ENCODE measurements at places on chromosomes 6 and 20.

- DNase-seq, result no peak
These were observed 215.3 kb downstream of the EYA4 start for GRCh38 chr6:133456439-133456838.

DNA sequence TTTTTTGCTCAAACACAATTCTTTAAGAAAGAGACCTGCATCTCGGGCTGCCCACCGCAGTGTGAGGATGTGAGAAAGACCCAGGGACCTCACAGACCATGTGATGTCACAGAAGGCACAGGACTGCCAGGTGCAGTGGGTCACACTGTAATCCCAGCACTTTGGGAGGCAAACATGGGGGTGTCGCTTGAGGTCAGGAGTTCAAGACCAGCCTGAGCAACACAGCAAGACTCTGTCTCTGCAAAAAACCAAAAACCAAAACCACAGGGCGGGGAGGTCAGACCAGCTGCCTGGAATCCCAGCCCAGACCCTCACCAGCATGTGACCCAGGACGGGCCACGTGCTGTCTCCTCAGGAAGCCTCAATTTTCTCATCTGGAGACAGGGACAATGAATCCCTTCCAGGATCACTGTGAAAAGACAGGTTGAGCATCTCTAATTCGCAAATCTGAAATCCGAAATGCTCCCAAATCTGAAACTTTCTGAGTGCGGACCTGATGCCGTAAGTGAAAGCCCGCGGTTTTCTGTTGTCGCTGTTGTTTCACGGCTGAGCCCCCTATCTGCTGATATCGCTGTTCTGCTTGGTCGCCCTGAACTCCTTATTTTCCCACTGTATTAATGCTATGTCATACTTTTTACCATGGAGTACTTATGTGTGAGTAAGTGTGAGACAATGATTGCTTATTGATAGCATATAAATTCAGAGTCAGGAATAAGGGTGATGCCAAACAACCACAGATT, 159.5 kb upstream of the PTPN1 start:
- no peak for DNase-seq

- DNase-seq, result no peak
These were observed 23.2 kb upstream of the TXNDC5 start for GRCh38 chr6:7933794-7934193.

GRCh38 chr6:27251606-27252251, 4.2 kb downstream of the PRSS16 start:
- peak; percentile 25 for DNase-seq

DNA sequence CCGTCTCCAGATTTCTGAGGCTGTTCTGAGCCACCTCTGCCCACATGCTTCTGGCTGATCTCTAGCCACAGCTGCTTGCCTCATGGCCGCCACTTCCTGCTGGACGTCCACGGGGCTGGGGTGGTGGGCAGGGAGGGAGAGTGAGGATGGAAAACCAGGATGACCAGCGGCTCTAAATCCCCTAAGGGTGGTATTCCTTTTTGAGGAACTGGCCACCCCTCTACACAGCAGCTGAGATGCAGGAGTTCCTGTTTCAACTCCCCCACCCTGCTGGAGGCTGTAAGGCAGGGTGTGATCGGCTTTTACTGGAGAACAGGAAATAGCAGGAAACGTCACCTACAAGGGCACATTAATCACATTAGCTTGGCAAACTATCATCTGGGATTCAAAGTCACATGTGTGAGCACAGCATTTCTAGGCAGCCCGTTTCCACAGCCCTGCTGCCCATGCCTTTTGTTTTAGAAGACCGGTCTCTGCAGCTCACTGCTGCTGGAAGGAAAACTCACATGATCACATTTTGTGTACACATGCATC, 181.6 kb upstream of the ECI2 start:
- DNase-seq, result no peak

DNA sequence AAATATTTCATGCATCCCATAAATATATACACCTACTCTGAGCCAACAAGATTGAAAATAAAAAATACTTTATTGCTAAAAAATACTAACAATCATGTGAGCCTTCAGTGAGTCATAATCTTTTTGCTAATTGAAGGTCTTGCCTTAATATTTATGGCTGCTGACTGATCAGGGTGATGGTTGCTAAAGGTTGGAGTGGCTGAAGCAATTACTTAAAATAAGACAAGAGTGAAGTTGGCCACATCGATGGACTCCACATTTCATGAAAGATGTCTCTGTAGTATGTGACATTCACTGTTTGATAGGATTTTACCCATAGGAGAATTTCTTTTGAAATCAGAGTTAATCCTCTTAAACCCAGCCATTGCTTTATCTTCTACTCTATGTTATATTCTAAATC, 11.1 kb downstream of the TRDN start:
- no peak for DNase-seq

DNA sequence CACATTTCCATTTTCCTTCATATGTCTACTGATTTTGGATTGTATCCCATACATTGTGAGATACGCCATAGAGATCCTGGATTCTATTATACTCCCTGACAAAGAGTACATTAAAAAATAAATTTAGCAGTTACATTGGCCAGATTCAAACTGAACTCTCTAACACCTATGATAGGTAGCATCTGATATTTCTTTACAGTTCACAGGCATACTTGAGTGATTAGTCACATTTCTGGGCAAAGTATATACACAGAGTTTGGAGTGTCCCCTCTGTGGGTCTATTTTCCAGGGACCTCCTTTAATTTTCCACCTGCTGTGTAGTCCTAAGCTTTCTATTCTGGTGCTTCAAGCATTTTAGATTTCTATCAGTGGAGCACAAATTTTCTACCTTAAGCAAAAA, 96.4 kb downstream of the TBC1D32 start:
- DNase-seq, result no peak

- DNase-seq, result no peak
These were observed 25.6 kb upstream of the PHACTR3 start for GRCh38 chr20:59578436-59579403.

GRCh38 chr20:6783752-6784151, 16.3 kb downstream of the BMP2 start:
- DNase-seq, result no peak

DNA sequence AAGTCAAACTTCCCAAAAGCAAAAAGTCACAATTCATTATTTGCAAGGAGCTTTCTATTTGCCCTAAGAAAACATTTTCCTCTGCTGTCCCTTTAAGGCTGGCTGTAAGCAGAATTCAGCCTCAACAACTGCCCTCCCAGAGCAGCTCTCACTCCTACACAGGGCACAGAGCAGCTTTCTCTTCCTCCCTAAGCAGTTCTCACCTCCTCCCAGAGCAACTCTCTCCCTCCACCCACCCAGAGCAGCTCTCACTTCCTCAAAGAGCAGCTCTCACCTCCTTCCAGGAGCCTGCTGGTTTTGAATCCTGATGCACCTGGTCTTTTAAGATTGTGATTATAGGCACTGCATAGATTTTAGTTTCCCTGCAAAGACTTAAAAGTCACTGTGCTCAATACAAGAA, 120.6 kb upstream of the TMEM181 start:
- no peak for DNase-seq

DNA sequence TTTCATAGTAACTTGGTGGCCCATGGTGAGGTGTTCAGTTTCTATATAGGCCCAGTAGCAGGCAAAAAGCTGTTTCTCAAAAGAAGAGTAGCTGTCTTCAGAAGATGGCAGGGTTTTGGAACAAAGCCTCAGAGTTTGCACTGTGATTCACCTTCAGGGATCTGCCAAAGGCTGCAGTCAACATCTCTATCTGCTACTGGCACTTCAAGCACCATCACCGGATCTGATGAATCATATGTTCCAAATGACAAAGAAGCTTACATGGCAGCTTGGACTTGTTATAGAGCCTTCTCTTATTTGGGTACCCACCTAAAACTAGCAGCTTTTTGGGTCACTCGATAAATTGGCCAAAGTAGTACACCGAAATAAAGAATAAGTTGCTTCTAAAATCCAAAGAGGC, 39.5 kb downstream of the PKIB start:
- DNase-seq, result no peak

- no peak for DNase-seq
These were observed 133.9 kb downstream of the ZDHHC14 start for GRCh38 chr6:157514659-157515496.

GRCh38 chr20:24634855-24635254, 165.4 kb downstream of the SYNDIG1 start:
- DNase-seq, result no peak

GRCh38 chr20:47315339-47316056, 41.0 kb downstream of the ZMYND8 start:
- DNase-seq, result no peak

- no peak for DNase-seq
These were observed 184.2 kb upstream of the FOXA2 start for GRCh38 chr20:22768266-22769178.

DNA sequence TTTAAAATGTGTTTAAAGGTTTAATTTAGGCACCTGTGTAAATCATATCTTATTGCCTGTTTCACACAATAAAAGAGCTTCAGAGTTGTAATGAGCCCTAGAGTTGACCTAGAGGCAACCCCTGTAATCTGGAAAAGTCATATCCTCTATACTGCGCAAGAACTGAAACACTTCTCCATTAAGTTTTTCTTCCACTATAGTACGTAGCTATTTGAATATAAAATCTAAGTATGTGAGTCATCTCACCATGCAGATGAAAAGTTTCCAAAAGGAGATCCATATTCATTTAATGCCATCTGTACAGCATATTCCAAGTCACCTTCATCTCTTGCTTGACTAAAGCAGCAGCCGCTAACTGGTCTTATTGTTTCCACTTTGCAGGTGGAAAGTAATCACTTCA, 26.0 kb upstream of the TAAR1 start:
- no peak for DNase-seq

GRCh38 chr20:37494301-37494700, 26.7 kb upstream of the NNAT start:
- no peak for DNase-seq

GRCh38 chr20:5973971-5974370, 23.5 kb downstream of the MCM8 start:
- DNase-seq, result no peak

GRCh38 chr6:43810965-43811732, 41.1 kb downstream of the VEGFA start:
- no peak for DNase-seq

- no peak for DNase-seq
These were observed 423.5 kb downstream of the MEI4 start for GRCh38 chr6:78076371-78076770.

DNA sequence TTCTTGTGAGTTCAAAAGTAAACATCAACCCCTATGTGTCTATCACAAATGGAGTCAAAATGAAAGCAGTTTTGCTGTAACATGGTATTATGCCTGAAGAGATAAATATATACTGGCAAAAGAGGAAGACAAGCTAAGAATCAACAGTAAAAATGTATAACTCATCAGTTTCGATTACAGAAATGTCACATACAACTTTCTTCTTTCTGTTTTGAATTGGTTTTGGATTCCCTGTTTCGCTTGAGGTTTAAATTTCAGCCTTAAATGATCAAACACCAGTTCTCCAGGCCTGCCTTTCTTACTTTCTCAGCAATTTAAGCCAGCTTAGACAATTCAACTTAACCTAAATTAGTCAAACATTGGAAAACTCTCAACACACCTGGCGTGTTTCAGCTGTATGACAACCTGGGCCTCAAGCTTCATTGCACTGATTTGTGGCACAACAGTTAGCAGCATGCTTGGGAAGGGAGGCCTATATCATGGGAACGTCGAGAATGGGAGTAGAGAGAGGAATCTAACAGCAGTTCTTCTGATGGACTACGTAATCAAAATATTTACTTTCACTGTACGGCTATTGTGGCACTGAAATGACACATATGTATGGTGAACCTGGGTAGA, 51.9 kb upstream of the MARCKS start:
- DNase-seq, result no peak

- DNase-seq, result no peak
These were observed 10.9 kb downstream of the SPAG4 start for GRCh38 chr20:35626386-35627001.

DNA sequence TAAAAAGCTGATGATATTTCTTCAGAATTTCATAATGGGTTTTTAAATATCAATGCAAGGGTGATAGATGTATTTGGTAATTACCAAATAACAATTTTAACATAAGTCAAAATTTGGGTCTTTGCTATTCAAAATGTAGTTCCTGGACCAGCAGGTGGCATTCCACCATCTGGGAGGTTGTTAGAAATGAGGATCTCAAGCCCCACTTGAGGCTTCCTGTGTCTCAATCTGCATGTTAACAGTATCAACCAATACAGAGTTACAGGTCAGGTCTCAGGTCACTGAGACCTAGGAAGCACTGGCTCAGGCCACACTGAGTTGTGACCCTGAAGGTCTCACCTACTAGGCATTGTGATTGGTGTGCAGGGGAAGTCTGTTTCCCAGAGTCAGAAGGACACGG, 57.2 kb upstream of the MTRF1L start:
- no peak for DNase-seq

- DNase-seq, result no peak
These were observed 263.9 kb downstream of the FARS2 start for GRCh38 chr6:5525209-5525608.

DNA sequence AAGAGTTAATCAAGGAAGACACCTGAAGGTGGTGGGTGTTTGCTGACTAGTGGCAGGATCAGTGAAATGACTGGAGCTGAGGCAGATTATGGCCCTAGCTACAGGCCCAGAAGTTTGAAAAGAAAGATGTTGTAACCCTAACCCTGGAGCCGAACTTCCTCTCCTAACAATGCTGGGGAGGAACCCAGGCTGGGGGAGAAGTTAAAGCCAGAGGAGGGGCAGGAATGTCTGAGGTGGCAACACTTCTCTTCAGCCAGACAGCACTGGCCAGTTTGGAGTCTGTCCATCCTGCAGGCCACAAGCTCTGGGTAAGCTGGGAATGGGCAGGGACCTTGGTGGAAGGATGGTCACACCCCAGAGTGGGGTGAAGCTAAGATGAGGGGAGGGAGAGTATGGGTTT, at the start of gene LST1:
TSS of gene LST1 (plus strand) at position 270 of the 400 bp plus-strand sequence. CDS start 1,023 bp downstream, outside the sequence.
- DNase-seq, result no peak

- DNase-seq, result peak; percentile 15
These were observed 127.0 kb upstream of the EDN1 start for GRCh38 chr6:12163149-12163548.

GRCh38 chr6:148323344-148323743, 19.3 kb upstream of the SASH1 start:
- DNase-seq, result no peak

DNA sequence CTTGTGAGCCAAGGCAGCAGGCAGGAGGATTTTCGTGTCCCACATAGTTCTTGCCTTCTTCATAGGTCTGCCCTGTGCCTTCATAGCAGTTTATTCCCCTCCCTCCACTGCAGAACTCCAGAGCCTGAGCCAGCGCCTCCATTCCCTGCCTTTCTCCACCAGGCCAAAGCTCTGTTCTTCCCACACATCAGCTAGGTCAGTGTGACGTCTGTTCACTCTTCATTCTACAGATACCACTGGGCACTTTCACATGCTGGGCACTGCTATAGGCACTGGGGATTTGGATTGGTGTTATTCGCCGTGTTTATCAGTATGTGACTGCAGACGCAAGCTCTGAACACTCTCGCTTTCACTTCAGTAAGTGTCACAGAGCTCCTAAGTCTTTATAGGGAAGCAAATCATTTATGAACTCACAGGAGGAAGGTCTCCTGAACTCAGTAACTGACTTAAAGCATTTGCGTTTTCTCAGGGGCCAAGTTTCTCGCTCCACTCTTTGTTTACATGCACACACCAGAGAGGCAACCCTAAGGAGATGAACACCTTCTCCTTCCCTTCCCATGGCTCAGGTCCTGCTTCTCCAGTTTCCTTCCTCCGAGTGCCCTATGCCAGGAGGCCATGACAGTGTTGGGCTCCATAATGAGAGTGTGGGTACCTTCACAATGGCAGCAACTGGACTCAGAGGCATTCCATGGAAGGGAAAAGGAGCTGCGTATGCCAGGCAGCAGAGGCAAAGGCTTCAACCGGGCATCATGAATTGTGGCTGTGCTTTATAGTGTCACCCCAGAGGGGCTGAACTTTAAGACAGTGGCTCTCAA, 6.3 kb upstream of the APMAP start:
- DNase-seq, result no peak

- DNase-seq, result no peak
These were observed 61.1 kb downstream of the CAP2 start for GRCh38 chr6:17454316-17455005.

Measured in T follicular helper cell (primary cell).